ENCODE measurements at places on chromosomes 1 and 21.

DNA sequence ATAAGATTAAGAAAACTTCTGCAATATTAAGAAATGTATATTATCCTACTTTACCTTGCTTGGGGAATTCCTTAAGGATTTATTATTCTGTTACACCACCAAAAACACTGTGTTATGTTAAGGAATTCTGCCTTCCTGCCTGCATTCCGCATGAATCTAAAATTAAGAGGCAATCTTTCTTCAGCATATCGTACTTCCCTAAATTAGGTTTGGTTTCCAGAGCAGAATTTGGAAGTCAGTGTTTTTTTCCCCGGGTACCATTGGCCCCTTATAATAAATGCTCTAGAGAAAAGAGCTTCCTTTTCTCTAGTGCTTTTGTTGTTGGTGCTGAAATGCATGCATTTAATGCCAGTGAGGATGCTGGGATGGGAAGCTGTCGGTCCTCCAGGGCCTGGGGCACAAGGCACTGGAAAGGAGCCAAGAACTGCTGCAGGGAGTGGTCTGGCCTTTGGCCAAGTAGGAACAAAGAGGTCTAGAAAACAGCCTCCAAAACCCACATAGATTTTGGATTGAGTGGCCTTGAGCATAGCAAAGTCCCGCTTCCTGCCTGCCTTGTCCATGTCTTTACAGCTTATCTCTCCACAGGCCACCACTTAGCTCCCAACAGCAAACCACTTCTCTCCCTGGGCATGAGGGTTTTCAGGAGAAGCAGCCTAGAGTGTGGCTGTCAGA is 69.9 kb downstream of the RRAGC start:
- DNase-seq: no peak

- no peak for DNase-seq
Measured at GRCh38 chr1:75765697-75766355, 20.2 kb upstream of the RABGGTB start.

DNA sequence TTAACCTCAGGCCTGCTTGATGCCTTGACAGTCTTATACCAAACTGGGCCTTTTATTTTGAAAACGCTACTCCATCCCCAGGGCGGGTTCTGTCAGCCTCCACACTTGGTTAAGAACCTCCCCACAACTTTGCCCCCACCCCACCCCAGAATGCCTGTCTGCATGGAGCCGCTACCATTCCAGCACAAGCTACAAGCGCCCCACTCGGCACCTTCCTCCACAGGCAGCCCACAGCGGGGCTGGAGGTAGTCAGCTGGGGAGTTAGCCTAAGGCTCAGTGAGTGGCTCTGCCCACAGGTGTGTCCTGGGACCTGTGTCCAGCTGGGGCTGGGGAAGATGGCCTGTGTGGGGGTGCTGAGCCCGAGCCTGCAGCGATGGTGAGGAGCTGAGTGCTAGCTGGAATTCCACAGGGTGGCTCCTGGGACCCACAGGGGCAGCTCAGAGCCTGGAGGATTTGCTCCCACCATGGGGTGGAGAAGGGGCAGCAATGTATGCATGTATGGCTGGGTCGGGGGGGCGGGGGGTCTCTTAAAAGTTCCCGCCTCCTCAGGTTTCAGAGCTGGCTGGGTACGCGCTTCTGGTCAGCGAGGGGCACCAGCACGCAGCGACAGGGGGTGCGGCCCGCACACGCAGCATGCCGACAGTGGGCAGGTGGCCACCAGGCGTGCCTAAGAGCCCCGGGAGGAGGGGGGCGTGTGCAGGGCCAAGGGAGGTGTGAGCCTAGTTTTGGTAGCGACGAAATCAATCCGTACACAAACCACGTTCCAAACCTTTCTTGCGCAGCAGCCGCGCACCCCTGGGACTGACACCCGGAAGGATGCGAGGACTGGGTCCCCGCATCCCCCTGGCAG is 917 bp downstream of the ETNK2 start:
- DNase-seq: no peak

DNA sequence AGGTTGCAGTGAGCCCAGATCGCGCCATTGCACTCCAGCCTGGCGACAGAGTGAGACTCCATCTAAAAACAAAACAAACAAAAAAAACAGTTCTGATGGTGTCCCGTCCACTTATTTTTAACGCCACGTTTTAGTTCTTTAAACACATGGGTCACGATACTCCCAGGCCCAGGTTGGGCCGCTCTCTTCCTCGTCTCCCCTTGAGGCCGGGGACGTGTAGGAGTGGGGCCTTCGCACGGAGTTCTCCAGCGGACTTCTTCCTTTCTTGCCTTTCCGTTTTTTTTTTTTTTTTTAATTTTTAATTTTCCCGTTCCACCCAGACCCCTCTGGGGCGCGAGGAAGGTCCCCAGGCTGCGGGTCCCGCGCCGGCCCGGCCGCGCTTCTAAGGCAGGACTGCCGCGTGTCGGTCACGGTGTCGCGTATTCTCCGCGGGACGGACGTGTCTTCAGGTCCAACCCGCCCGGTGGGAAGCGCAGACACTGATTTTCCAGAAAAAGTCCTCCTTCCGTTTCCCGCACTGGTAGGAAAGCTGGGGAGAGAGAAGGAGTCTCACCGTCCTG is 47.5 kb upstream of the SLC19A1 start:
- no peak for DNase-seq

GRCh38 chr1:205976708-205977401 is 26.3 kb downstream of the RAB7B start:
- DNase-seq: no peak

DNA sequence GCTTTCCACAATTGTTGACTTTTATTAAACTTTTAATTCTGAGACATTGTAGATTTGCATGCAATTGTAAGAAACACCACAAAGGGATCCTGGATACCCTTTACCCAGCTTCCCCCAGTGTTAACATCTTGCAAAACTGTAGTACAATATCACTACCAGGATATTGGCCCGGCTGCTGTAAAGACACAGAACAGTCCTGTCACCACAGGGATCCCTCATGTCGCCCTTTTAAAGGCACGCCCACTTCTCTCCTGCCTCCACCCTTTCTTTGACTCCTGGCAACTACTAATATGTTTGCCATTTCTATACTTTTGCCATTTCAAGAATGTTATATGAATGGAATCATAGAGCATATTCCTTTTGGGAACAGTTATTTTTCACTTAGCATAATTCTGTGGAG is 37.0 kb downstream of the NAV1 start:
- no peak for DNase-seq

GRCh38 chr1:107272321-107272720 is 131.5 kb downstream of the NTNG1 start:
- no peak for DNase-seq

DNA sequence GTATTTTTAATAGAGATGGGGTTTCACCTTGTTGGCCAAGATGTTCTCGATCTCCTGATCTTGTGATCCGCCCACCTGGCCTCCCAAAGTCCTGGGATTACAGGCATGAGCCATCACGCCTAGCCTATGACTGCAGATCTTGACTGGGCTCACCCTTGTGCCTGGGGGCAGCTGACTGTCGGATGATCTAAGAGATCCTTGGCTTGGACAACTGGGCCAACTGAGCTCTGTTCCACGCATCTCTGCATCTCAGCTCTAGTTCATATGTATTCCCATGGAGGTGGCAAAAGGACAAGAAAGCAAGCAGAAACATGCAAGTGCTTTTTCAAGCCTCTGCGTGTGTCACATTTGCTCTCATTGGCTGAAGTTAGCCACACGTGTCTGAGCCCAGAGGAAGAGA is 75.8 kb upstream of the SELENON start:
- no peak for DNase-seq

- DNase-seq: no peak
Measured at GRCh38 chr1:155181371-155182051, 7.9 kb downstream of the TRIM46 start.

DNA sequence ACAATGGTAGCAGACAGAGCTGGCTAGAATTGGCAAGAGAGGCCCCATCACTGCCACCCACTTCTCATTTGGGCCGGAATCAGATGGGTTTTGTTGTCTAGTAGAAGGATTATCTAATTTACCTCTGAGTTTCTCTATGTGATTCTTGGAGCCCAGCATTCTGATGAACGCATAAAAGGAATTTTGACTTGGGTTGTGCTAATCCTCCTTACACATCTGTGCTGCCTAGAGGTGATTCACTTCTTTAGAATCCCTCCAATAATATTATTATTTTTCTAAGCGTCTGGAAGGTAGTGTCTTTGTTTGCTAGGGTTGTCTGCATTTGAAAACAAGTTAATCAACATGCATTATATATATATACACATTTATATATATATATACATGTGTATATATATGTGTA is 118.1 kb downstream of the RUNX1 start:
- no peak for DNase-seq

- DNase-seq: no peak
Measured at GRCh38 chr1:215543191-215543606, 23.9 kb upstream of the KCTD3 start.

DNA sequence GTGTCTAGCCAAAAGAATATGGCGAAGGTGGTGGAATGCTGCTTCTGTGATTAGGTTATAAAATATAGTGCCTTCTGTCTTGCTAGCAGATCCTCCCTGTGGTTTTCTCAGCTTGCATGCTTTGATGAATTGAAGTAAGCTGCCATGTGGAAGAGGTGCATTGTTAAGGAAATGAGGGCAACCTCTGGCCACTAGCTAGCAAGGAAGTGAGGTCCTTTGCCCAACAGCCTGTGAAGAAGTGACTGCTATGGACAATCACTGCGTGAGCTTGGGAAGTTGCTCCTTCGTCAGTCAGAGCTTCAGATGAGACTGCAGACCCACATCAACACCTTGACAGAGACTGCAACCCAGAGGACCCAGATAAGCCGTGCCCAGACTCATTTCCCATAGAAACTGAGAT is 109.4 kb downstream of the GIPC2 start:
- DNase-seq: no peak

GRCh38 chr1:93592551-93592949 is 89.1 kb downstream of the BCAR3 start:
- no peak for DNase-seq

GRCh38 chr21:41367945-41368734 is 6.3 kb downstream of the MX2 start:
- DNase-seq: no peak

DNA sequence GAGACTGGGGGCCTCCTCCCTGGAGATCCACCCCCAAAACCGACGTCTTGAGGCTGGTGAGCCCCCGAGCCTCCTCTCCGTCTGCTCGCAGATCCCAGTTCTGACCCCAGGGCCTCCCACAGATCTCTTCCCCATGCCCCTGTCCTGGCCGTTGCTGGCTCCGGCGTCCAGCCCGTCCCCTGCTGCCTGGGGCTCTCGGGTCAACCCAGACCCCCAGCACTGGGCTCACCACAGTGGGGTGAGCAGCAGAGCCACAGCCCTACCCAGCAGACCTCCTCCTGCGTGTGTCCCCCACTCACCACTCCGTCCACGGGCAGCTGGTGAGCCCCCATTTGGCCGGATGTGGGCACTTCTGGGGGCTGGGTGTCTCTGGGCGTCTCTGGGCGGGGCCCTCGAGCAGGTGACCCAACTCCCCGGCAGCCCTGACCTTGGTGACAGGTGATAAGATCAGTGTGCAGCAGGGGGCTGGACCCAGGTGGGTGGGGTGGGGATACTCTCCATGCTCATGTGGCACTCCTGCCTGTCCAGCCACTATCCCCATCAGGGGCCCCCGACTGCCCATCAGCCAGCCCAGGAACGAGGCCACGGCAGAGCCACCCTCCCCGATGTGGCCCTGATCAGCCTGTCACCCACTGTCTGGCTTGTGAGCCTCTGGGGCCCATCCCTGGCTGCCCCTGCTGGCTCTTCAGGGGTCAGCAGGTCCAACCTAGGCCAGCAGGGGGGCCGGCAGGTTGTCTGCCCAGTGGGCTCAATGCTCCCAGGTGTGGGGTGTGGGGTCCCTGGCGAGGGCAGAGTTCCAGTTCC is 709 bp downstream of the TNFRSF14 start:
- no peak for DNase-seq

- no peak for DNase-seq
Measured at GRCh38 chr1:28104866-28105467, 16.6 kb upstream of the EYA3 start.

DNA sequence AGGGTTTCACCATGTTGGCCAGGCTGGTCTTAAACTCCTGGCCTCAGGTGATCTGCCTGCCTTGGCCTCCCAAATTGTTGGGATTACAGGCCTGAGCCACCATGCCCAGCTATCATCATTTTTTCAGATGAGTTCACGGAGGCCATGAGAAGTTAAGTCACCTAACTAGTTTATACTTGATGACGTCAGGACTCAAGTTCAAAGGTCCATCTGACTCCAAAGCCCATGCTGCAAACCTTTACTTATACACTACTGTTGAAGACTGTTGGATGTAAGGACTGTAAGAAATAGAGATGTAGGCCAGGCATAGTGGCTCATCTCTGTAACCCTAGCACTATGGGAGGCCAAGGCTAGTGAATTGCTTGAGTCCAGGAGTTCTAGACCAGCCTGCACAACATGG is 40.8 kb upstream of the STMN1 start:
- no peak for DNase-seq

- DNase-seq: no peak
Measured at GRCh38 chr1:106926803-106927582, 129.5 kb upstream of the PRMT6 start.

- DNase-seq: no peak
Measured at GRCh38 chr1:208821939-208822338, 577.8 kb upstream of the PLXNA2 start.

GRCh38 chr1:80365359-80366021 is 1359.0 kb upstream of the ADGRL4 start:
- no peak for DNase-seq

DNA sequence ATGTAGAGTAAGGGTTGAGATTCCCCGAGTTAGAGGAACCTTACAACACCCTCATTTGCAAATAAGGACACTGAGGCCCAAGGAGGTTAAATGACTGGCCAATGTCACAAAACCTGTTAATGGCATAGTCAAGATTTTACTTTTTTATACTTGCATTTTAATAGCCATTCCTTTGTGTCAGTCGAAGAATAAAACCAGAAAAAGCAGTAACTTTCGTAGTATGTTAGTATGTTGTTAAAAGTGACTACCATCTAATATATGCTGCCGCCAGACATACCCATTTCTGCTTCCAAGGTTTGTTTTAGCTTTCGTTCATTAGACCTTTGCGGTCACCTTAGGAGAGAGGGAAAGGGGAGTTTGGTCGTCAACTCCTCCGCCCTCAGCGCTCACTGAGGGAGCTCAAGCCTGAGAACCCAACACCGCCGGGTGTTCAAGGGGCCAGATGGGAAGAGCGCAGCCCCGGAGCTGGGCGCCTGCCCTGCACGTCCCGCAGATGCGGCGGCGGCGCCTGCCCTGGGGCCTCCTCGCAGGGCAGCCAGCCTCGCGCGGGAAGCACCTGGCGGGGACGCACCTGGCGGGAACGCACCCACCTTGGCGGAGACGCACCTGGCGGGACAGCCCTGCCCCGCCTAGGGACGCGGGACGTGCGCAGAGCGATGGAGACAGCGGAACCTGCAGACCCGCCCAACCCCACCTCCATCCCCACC is 466 bp downstream of the VPS26C start:
- no peak for DNase-seq

GRCh38 chr1:235022981-235023710 is 105.5 kb downstream of the TOMM20 start:
- no peak for DNase-seq

DNA sequence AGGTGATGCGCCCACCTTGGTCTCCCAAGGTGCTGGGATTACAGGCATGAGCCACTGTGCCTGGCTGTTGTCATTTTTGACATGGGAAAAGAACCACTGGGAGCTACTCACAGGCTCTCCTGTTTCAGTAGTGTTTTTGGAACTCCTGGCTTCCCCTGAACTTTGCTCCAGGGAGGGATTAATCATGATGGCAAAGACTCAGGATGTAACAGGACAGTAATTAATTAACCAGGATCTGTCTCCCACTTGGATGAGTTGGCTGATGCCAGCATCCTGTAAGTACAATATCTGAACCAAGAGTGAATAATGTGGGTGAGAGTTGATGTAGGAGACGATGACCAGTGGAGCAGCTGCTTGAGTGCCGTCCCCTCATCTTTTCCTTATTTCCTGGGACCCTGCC is 4.9 kb downstream of the SFT2D2 start:
- no peak for DNase-seq

Data from T-helper 9 cell (primary cell).